ENCODE measurements at places on chromosomes 16 and 17.

- no peak for DNase-seq
Measured at GRCh38 chr17:52048137-52048898, 110.2 kb downstream of the CA10 start.

GRCh38 chr17:56480501-56480900 is 113.0 kb upstream of the NOG start:
- no peak for DNase-seq

- DNase-seq = no peak
Measured at GRCh38 chr17:34358631-34359030, 2.4 kb downstream of the CCL13 start.

DNA sequence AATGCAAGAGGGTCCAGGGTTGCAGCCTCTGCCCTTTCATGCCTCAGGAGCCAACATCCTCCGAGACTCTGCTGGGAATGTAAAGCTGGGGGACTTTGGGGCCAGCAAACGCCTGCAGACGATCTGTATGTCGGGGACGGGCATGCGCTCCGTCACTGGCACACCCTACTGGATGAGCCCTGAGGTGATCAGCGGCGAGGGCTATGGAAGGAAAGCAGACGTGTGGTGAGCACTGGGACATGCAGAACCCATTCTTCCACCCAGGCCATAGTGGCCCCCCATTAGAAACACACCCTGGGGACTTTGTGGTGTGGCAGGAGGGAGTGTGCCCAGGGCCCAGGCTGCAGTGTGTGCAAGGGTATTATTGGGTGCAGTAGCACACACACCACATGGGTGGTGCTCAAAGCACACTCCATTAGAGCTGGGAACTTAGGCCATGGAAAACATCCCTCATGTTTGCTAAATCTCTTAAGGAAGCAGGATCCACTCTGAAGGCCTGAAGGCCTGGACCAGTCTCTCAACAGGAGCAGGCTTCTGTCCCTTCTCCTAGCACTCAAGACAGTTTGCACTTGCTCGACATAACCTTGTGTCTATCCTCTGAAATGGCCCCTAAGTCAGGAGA is 7.6 kb downstream of the LIMD2 start:
- DNase-seq = no peak

GRCh38 chr17:45828171-45828570 is 16.5 kb upstream of the SPPL2C start:
- no peak for DNase-seq

GRCh38 chr17:12667299-12667958 is 1.7 kb downstream of the MYOCD start:
- DNase-seq = no peak
